ENCODE measurements at places on chromosomes 16 and 17. TPM values are rescaled to one million over a fixed set of nuclear protein-coding genes. Genes with fewer than 3 reads are reported as not detected.
A peak's percentile ranks its signal among the peaks of the same experiment; 100 is the strongest.

DNA sequence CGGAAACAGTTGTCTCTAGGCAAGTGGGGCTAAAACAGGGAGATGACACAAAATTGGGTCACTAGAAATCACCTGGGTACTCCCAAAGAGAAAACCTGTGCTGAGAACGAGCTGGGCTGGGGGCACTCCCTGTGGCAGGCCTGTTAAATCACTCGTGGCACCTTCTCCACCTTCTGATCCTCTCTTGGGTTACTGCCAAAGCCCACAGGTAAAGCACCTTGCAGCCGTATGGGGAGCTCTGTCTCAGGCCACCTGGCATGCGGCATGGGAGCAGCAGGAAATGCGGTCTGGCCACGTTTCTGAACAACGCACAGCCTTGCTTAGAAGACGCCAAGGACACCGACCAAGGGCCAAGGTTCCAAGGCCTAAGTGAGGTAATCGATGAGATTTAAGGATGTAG is 21.5 kb upstream of the ICAM2 start:
- H3K27ac ChIP-seq: no peak overlapping the region
- peaks cover 16% of the 10 kb centered on the region for H3K36me3 ChIP-seq
- no peak overlapping the region for H3K4me3 ChIP-seq
- no peaks in the 10 kb centered on the region for H3K27me3 ChIP-seq

GRCh38 chr16:57616241-57616640 is 12.2 kb upstream of the ADGRG1 start:
- DNase-seq: no peak
- peaks cover 7% of the 10 kb centered on the region for H3K4me1 ChIP-seq
- H3K27me3 ChIP-seq: no peaks in the 10 kb centered on the region
- no peak overlapping the region for H3K27ac ChIP-seq

Gene APOH
- total RNA-seq: not detected

DNA sequence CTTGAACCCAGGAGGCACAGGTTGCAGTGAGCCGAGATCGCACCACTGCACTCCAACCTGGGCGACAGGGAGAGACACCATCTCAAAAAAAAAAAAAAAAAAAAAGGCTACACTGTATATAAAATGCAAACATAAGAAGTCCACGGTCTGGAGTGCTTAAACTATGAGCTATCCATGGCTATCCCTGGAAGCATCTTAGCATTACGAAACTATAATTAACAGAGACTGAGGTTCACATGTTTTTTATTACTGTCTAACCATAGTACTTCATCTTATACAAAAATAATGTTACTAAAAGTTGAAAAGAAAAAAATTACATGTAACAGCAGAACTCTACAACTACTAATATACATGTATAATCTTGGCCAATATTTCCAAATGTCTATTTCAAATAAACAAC is 32.8 kb downstream of the HELZ start:
- H3K36me3 ChIP-seq: peaks cover 16% of the 10 kb centered on the region
- no peaks in the 10 kb centered on the region for H3K27me3 ChIP-seq
- no peak overlapping the region for H3K4me3 ChIP-seq
- H3K4me1 ChIP-seq: peaks cover 4% of the 10 kb centered on the region
- no peak for DNase-seq
- no peak overlapping the region for H3K27ac ChIP-seq

DNA sequence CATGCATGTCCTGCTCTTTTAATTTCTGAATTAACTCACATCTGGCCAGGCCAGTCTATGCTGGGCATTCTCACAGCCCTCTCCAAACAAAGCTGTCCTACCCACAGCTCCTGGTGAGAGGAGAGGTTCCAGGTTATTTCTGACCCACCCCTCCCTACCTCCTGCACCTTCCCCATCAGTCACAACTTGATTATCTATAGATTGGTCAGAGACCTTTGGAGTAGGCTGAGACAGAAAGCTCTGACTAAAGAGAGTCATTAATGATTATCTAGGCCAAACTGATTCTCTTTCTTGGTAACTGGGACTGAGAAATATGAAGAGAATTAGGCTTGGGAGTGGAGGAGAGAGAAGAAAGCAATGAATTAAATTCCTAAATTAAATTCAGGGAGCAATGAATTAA is 1.4 kb upstream of the KRT222 start:
- no peaks in the 10 kb centered on the region for H3K4me1 ChIP-seq
- no peaks in the 10 kb centered on the region for H3K27me3 ChIP-seq
- no peaks in the 10 kb centered on the region for H3K36me3 ChIP-seq
- no peak for DNase-seq
- no peak overlapping the region for H3K27ac ChIP-seq

Gene ASPA
- 7.8 TPM for total RNA-seq

DNA sequence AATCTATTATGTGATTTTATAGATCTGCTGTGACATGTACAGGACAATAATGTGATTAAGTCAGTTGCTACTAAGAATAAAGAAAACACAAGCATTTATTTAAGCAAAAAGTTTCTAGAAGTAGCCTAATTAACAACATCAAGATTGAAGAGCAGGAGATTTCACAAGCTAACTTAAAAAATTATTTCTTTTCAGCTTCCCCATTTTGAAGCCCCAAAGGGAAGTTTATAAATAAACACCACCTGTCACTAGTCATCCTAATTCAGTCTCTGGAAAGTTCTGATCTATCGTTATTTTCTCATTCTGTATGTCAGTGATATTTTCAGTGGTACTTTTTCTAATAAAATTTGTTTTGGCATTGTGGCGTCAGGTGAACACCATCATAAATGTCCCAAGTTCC is 8.3 kb downstream of the CAPNS2 start:
- no peak overlapping the region for H3K4me3 ChIP-seq
- DNase-seq: no peak
- H3K36me3 ChIP-seq: no peaks in the 10 kb centered on the region
- no peaks in the 10 kb centered on the region for H3K4me1 ChIP-seq
- H3K27me3 ChIP-seq: no peaks in the 10 kb centered on the region
- no peak overlapping the region for H3K27ac ChIP-seq

Gene ATF7IP2
- total RNA-seq: 2.4 TPM

DNA sequence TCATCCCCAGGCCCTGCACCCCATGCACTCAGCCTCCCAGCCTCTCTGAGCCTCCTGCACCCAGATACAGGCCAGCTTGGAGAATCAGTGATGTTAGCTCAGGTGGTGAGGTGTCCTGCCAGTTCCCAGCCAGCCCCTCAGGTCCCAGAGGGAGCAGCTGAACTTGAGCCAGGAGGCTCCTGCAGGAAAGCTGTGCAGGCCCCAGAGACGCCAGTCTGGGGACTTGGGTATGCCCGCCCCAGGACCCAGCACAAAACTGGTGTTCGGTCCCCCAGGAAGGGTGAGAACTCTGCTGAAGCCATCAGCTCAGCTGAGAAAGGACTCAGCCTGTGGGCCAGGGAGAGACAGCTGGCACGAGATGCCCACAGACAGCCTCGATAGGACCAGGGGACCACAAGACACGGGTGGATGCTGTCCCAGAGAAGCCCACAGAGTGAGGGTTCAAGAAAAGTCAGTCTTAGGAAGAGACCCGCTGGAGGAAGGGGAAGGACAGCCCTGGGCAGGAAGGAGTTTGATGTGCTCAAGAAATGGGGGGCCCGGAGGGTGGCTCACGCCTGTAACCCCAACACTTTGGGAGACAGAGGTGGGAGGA is 11.0 kb downstream of the ENDOV start:
- H3K4me3 ChIP-seq: no peak overlapping the region
- no peak overlapping the region for H3K27ac ChIP-seq
- DNase-seq: no peak
- no peaks in the 10 kb centered on the region for H3K36me3 ChIP-seq
- H3K4me1 ChIP-seq: no peaks in the 10 kb centered on the region

DNA sequence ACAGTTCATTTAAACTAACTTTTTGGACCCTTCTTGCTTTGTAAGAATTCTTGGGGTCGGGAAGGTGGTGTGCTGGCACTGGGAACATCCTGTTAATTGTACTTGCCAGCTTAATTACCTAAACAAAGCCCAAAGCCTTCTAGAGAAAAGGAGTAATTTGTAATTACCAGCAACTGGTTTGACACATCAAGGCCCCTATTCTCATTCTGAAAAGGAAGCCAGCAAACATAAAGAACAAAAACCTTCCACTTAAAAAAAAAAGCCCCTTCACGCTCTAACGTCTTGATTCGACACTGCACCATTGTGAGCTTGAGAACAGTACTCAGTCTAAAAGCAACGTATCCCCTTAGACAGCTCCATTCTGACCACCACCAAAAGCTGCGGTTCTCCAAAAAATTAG is 74.7 kb upstream of the RPH3AL start:
- no peaks in the 10 kb centered on the region for H3K36me3 ChIP-seq
- DNase-seq: no peak

DNA sequence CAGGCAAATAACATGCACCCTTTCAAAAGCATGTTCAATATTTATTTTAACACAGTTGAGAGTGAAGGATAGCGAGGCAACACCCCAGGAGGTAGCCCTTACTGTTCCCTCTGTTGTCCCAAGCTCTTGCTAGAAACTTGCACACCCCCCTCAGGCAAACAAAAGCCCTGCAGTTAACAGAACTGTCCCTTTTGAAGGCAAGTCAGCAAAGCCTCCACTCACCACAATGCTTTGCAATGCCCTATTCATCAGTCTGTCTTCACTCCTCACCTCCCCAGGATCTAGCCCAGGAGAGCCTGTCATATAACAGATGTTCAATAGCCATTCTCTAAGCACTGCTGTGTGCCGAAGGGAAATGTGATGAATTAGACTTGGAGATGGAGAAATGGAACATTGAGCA is 3.5 kb upstream of the CNEP1R1 start:
- no peaks in the 10 kb centered on the region for H3K36me3 ChIP-seq
- no peak overlapping the region for H3K4me3 ChIP-seq
- H3K27ac ChIP-seq: no peak overlapping the region
- no peaks in the 10 kb centered on the region for H3K27me3 ChIP-seq
- H3K4me1 ChIP-seq: peaks cover 13% of the 10 kb centered on the region

Gene HID1
- 5.7 TPM for total RNA-seq

- H3K27ac ChIP-seq: no peak overlapping the region
- H3K27me3 ChIP-seq: no peaks in the 10 kb centered on the region
- H3K4me3 ChIP-seq: no peak overlapping the region
- no peak for DNase-seq
- H3K36me3 ChIP-seq: no peaks in the 10 kb centered on the region
- peaks cover 45% of the 10 kb centered on the region for H3K4me1 ChIP-seq
Measured at GRCh38 chr17:43618276-43618675, 43.4 kb downstream of the MEOX1 start.

Gene P2RX1
- total RNA-seq: 3.9 TPM

- no peak overlapping the region for H3K4me3 ChIP-seq
- H3K27ac ChIP-seq: no peak overlapping the region
- H3K4me1 ChIP-seq: no peaks in the 10 kb centered on the region
- DNase-seq: no peak
- H3K36me3 ChIP-seq: no peaks in the 10 kb centered on the region
- H3K27me3 ChIP-seq: no peaks in the 10 kb centered on the region
Measured at GRCh38 chr17:77899498-77899897, 59.0 kb upstream of the TNRC6C start.

Gene RAMP2
- total RNA-seq: 43.2 TPM

Gene GRAP
- 4.6 TPM for total RNA-seq

GRCh38 chr17:57553991-57554825 is 190.9 kb downstream of the CCDC182 start:
- DNase-seq: no peak
- H3K4me1 ChIP-seq: peaks cover 15% of the 10 kb centered on the region
- no peak overlapping the region for H3K4me3 ChIP-seq
- H3K27me3 ChIP-seq: no peaks in the 10 kb centered on the region
- H3K27ac ChIP-seq: no peak overlapping the region
- H3K36me3 ChIP-seq: no peaks in the 10 kb centered on the region

Gene KRTAP2-2
- not detected for total RNA-seq

DNA sequence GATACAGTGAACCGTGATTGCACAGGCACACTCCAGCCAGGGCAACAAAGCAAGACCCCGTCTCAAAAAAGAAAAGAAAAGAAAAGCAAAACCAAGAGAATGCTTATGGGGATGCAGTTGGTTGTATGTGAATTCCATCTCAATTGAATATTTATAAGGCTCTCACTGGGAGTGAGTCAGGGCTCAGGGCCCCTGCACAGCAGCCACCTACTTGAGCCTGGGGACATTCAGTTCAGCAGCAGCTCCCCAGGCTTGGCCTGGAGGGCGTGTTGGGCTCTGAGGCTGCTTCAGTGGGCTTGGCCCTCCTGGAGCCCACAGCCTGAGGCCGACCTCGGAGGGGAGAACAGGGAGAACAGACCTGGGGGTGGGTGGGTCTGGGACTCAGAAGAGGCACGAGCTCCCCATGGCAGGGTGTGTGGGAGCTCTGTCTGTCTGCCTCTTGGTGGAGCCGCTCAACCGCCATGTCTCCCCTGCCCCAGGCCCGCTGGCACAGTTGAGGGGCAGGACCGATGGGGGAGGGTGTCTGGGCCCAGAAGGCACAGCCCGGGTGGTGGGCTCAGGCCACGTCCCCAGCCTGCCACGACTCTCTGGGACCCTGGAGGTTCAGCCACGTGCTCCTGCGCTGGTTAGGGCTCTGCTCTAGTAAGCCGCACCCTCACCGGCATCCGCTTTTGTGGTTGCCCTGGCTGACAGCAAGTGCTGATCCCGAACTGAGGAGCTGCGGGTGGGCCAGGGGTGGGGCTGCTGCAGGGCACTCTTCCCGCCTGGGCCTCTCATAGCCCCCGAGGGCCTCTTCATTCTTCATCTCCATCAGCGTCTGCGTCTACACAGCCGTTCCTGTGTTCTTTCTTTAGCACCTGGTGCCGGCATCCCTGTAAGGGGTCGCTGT is 24.8 kb downstream of the ZFPM1 start:
- H3K36me3 ChIP-seq: no peaks in the 10 kb centered on the region
- no peak overlapping the region for H3K4me3 ChIP-seq
- no peaks in the 10 kb centered on the region for H3K4me1 ChIP-seq
- H3K27me3 ChIP-seq: peaks cover 15% of the 10 kb centered on the region

- H3K36me3 ChIP-seq: peaks cover 41% of the 10 kb centered on the region
- peak overlapping the region; percentile 66 for H3K4me3 ChIP-seq
- no peaks in the 10 kb centered on the region for H3K4me1 ChIP-seq
Measured at GRCh38 chr17:38706505-38707216, 1.6 kb downstream of the MLLT6 start.

Gene GCGR
- total RNA-seq: 14.7 TPM

Gene LAT
- 12.6 TPM for total RNA-seq

DNA sequence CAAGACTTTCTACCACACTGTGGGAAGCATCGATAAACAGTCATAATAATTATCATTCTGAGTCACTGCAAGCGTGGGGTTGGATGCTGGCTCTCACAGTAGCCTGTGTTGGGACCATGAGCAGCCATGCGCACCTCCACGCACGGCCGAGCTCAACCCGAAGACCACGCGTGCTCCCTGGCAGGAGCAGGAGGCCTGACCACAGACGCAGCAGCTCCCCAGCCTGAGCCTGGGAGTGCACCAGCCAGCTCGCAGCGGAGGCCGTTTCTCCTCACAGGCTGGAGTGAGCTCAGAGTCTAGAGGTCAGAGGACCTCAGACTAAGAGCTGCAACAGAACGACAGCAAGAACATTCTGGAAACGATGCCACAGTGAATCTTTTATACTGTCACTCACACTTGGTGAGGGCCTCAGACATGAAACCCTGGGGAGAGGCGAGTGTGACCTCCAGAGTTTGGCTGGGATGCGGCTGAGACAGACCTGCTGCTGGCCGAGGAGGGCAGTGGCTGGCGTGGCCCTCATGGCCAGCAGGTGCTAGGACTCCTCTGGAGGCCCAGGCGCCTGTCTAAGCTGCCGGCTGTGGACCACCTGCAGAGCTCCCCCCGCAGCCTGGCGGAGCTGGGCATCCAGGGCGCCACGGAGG is 6.0 kb downstream of the NDUFAF8 start:
- H3K4me3 ChIP-seq: no peak overlapping the region
- H3K27me3 ChIP-seq: no peaks in the 10 kb centered on the region
- peaks cover 3% of the 10 kb centered on the region for H3K36me3 ChIP-seq
- no peak overlapping the region for H3K27ac ChIP-seq
- H3K4me1 ChIP-seq: peaks cover 6% of the 10 kb centered on the region

Gene TPSD1
- not detected for total RNA-seq

Gene KRTAP4-9
- total RNA-seq: not detected
